Activated naive CD4-positive, alpha-beta T cell treated with anti-CD3 and anti-CD28 coated beads for 36 hours (primary cell): ENCODE measurements at places on chromosomes 5 and 9.

DNA sequence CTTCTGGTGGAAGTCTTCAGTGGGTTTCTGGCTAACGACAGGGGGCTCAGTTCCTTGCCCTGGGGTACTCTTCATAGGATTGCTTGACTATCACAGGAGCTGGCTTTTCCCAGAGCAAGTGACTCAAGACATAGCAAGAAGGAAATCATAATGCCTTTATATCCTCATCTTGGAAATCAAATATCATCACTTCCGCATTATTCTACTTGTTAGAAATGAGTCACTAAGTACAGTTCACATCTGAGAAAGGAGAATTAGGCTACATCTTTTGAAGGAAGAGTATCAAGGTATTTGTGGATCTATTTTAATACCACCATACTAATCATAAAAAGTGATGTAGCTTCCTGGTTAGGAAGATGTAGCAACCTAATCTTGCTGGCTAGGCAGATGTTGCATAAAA is 148.2 kb upstream of the RAI14 start:
- no peak for DNase-seq

DNA sequence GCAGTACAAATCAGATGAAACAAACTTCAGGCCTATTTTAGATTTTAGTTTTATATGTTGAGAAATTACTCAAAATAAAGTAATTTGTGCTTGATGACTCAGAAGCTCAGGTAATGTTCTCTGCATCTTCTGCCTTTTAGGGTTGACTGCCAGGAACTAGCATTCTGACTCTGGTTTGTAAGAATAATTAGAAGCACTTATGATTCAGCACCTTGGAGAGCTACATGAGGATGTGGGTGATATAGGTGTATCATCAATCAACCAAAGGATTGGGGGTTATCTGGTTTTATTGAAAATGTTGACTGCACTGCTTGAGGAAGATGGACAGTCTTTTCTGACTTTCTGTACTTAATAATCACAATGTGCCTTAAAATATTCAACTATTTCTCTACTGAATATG is 118.7 kb upstream of the SGCD start:
- DNase-seq = no peak

DNA sequence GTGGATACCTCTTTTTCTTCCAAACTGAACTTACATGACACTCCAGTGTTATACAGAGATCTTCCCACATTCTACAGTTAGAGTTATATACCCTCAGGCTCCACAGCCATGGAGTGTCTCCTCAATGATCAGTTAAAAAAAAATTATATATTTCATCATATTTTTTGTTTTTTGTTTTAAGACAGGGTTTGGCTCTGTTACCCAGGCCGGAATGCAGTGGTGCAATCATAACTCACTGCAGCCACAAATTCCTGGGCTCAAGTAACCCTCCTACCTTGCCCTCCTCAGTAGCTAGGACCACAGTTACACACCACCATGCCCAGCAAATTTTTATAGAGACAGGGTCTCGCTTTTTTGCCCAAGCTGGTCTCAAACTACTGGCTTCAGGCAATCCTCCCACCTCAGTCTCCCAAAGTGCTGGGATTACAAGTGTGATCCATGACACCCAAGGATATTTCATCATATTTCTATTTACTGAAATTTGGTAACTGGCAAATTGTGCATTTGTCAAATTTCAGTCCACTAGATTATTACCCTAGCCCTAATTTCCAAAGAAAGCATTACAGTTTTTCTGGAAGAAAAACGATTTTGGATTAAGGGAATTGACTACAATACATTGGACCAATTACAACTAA is 18.1 kb upstream of the SCAI start:
- no peak for DNase-seq

DNA sequence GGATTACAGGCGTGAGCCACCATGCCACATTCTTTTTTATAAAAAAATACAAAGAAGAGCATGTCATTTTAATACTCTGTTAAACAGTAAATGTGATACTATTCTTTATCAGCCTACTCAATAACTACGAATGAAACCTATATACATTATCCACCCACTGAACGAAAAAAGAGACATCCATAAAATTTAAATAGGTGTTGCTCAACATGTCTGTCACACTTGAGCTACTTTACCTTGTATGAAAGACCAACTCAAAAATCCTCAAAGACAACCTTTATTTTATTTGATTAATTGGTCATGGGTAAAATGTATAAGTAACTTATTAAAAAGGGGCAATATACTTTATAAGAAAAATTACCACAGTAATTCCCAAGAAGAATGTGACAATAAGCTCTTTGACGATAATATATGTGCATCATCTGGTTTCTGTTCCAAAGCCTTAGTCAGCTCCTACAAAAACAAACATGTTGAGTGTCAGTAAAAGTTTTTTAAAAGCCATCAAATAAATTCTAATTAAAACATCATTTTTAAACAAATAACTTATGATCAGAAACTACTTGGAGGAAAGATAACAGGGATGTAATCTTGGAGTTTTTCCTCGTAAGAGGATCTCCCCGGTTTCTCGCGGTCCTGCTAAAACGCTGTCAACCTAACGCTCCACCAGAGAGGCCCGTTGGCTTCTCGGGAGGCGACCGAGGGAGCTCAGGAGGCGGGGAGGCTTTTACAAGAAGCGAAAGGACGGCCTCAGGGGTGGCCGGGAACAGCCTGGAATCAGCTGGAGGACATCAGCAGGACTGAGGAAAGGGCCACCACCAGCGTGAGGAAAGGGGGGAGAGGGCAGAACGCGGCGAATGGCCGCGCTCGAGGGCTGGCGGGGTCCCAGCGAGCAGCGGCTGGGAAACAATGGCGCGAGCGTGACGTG is 13.5 kb upstream of the ANKRD18B start:
- DNase-seq = peak; percentile 50

DNA sequence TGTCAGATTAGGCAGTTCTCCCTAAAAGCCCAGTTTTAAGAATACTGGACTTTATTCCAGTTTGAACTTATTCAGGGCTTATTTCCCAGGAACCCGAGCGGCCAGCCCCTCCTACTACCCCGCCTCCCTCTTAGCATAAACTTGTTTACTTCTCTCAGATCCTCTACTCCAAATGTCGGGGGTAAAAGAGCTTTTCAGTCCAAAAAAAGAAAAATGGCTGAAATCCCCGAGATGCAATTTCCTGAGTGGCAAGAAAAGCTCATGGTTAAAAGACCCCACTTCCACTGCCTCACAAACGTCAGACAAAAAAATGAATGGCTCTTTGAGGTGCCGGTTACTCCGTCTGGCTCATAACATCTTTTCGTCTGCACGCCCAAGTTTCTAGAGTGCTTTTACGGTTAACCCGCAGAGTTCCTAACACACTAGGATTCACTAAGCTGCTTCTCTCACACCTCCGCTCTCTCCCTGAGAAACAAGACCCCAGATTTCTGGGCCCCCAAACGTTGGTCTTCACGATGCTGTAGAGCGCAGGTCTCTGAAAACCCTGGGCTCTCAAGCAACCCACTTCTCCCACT is 402 bp downstream of the BRD8 start:
- DNase-seq = peak; percentile 53
